ENCODE measurements at places on chromosomes 2 and 18.

DNA sequence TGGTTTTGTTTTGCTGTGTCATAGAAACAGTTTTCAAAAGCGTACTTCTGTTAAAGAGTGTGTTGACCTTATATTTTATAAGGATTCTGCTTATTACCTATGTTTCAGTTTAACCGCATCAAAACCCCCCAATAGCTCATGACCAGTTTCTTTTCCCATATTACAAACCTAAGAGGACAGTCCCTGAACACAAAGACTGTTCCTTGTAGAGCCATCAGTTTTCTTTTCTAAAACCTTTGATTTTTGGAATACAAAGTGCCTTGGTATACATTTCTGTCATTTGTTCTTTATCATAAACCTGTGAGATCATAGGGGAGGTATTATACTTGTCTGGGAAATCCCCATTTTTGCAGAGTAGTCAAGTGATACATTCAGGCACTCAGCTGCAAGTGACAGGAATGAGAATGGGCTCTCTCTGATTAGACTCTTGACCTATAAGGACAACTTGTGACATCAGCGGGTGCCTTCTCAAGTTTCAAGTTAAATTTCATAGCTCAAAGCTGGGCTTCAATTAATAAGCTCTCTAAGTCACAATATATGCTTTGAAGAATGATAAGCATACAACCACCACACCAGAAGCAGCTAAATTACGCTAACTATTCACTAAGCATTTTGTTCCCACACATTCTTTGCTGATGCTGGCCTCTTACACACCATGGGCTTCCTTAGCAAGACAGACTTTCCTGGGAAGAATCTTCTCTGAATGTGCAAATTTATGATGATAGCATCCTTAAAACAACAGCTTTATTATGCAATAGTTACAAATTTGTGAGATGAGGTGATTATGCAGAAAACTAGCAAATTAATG lies 97.5 kb upstream of the CD302 start:
- no peak for DNase-seq

DNA sequence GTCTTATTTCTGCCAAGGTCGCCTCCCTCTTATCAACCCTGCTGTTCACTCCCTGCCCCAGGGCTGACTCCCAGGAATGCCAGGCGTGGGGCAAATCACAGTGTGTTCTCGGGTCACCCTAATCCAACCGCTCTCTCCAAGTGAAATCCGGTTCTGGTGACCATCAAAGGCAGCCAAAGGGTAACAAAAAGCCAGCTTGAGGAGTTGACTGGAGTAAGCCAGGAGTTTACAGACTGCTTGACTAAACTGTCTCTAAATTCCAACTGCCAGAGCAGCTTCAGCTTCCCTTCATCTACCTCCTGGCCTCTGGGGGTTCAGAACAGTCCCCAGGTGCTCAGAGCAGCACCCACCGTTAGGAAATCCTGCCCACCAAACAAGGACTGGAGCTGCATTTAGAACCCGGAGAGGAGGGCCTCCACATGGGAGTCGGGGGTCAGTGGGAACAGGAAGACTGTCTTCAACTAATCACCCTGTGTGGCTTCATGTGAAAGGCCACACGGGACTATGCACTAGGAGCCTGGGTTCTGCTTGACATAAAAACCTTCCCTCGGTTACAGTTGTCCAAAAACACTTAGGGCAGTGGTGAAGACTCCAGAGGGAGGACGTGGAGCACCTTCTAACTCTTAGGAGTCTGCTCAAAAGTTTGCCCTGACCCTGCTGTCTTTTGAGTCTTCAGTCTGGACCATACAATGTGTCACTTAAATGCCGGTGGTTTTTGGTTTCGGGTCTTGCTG lies 24.2 kb upstream of the MCFD2 start:
- no peak for DNase-seq

DNA sequence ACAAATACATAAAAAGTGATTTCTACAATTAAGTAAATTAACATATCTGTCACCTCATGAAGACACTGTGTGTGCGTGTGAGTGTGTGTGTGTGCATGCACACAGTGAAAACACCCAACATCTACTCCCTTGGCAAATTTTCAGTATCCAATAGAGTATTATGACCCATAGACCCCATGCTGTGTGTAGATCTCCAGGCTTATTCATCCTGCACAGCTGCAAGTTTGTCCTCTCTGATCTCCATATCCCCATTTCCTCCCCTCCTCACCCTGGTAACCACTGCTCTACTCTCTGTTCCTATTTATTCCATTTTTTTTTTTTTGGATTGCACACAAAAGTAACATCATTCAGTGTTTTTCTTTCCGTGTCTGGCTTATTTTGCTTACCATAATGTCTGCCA lies 391.0 kb downstream of the SOX11 start:
- no peak for DNase-seq

- DNase-seq = no peak
Measured at GRCh38 chr2:215973145-215973792, 40.1 kb downstream of the MREG start.

- no peak for DNase-seq
Measured at GRCh38 chr2:46886268-46887027, 29.2 kb downstream of the MCFD2 start.

GRCh38 chr18:22814329-22814703 lies 118.8 kb upstream of the RBBP8 start:
- DNase-seq = no peak

DNA sequence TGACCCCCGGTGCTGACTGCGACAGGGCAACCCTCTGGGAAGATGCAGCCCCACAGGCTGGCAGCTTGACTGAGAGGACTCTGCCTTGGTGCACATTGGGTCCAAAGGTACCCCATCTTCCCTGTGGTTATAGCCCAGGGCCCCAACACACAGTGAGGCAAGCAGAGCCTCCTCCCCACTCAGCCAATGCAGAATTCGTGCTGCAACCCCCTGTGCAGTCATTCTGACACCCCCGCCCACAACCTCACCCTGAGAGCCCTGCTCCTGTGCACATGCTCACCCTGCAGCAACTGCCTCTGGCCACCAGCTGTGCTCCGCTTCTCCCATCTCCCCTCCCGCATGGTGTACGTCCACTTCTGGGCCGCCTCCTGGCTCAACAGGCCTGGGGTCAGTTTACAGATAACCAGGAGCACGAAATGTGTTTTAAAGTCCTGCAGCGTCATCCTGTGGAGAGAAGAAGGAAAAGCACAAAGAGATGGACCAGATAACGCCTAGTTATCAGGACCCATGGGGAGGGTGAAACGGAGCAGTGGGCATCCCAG lies 24.4 kb downstream of the CAPN14 start:
- peak; percentile 21 for DNase-seq

DNA sequence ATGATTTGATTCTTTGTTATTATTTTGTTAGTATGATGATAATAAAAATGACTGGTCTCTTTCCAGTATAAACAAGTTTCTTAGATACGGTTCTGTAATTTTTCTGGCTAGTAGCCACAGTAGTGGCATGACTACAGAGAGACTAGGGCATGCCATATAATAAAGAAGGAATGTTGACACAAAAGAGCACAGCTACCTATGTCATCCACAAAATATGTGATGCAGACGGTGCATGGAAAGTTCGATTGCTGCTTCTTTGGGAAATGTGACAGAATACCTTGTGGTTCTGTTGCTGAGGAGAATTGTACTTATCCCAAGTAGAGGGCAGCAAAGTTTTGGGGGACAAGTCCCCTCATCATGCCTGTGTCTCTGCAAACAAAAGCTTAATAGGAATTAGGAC lies 26.1 kb upstream of the SETBP1 start:
- DNase-seq = no peak

DNA sequence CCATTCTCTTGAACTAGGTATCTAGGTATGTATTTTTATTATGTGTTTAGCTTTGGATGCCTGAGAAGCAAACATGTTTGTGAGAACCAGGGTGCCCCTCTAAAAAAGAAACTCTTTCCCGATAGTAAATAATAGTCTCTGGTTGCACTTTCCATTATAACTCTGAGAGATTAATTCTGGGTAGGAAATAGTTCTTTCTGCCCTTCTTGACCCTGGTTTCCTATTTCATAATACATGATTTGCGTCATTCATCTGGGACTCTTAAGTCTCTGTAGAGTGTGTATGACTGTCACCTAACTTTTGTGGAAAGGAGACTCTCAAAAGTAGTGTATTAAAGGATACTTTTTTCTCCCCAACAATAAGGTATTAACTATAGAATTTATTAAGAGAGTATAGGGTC lies 31.5 kb downstream of the ACSL3 start:
- no peak for DNase-seq

DNA sequence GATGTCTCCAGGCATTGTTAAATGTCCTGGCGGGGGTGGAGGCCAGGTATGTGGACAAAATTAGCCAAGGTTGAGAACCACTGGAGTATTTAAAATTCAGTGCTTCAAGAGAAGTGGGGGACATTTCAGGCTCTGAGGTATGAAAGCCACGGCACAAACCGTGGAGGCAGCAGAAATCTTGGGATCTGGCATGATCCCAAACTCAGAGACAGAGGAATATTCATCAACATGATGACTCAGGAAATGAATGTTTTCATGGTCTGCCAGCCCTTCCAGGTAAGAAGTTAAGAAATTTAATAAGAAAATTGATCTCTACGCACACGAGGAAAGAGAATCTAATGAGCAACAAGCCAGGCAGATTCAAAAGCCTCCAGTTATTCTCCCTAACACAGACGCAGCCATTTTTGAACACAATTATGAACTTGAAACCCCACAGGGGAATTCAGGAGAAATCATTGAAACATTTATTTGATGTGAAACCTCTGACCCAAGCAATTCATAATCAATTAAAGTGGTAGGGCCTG lies 11.3 kb upstream of the GRP start:
- DNase-seq = no peak

GRCh38 chr2:238015705-238016104 lies 45.1 kb upstream of the SCLY start:
- no peak for DNase-seq

GRCh38 chr2:181396256-181397123 lies 60.7 kb upstream of the ITGA4 start:
- DNase-seq = no peak

DNA sequence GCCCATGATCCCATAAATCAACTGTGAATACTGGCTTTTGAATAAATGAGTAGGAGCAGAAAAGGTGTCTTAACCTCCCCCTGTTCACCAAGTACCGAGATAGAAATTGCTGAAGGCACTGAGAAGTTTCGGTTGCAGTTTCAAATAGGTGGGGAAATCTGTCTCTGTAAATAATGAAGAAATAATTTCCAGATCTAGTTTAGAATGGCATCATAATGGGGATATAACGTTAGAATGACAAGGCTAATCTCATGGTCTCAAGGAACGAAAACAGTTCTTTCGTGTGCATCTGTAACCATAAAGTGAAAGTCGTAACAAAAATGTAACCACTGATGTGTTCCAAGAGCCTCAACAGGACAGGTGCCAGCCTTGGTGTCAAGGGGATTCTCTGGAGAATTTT lies 49.9 kb upstream of the TMEM18 start:
- no peak for DNase-seq

DNA sequence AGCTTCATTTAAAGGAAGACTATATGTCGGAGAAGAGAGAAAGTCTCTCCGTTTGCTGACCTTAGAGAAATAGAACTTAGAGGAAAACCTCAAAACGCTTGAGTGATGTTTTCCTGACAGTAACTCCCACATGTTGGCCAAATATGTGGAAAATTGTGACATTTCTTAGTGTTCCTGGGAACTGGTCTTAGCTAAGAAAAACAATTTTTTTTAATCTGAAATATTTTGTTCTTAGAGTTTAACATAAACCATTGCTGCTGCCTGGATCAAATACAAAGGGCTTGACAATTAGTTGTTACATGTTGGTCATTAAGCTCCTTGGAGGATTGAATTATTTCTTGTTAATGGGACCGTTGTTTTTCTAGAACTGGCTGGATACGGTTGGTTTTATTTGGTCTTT lies 16.3 kb downstream of the DYNC2LI1 start:
- DNase-seq = no peak

GRCh38 chr18:3120356-3120755 lies 99.4 kb downstream of the MYOM1 start:
- no peak for DNase-seq

DNA sequence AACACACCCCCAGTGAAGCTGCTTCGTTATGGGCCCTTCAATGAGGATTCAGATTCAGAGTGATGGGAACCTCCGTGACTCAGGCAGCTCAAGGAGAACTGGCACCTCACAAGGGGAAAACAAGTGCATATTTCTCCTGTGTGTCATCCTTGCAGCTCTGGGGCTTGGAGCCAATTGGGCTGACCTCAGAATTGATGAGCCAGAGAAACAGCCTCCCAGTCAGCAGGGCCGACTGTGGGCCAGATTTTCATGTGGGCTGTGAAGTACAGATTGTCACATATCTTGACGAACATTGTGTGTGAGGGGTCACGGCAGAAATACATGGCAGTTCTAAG lies 189.6 kb upstream of the SP5 start:
- DNase-seq = no peak

GRCh38 chr2:39989888-39990287 lies 210.8 kb upstream of the THUMPD2 start:
- DNase-seq = no peak

DNA sequence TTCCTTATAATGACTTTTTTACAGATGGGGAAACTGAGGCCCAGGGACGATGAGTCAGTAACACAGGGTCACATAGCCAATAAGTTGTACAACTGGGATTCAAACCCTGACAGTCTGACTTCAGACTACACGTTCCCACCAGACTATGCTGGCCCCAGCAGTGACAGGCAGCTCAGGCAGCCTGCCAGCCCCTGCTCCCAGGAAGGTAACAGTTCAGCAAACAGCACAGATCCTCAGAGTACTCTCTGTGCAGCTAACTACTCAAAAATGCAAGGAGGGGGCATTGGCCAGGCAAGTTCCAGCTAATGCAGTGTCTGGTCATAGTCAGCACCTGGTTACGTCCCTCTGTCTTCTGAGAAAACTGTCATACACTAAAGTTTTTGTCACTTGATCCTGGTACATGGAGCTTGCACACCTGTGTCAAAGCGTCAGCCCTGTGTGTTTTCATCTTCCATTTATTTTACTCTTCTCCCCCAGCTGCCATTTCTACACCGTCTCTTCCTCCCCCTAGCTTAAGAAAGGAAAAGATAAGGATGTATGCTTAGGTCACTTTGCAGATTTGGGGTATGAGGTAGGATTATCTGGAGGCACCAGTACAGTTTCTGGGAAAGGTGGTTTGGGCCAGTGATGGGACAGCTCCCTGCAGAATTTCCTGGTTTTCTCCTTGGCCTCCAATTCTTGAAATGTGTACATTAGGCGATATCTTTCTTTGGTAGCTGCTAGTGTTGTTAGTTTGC lies 4.5 kb downstream of the SMARCAL1 start:
- DNase-seq = no peak

DNA sequence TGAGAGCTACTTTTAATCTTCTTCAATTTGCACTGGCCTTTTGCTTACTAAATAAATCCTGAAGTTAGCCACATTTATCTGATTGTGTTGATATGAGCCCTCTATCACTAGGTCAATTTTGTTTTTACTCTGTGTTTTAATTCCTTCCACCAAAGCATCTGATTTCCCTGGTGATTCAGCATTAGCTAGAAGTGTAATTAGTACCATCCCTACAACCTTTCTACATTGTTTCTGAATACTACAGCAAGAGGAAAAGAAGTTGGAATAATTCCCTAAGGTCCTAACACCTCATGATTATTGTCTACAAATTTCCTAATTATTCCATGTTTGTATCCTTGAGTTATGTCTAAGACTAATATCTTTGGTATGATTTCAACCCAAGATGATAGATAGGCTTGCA lies 1093.6 kb downstream of the SUCLG1 start:
- no peak for DNase-seq
